Activated effector memory CD4-positive, alpha-beta T cell treated with Interleukin-2 at 50 U/mL for 16 hours (primary cell): ENCODE measurements at places on chromosomes 2 and 18.

GRCh38 chr2:200320344-200320743 lies 13.9 kb downstream of the SPATS2L start:
- no peak for DNase-seq

DNA sequence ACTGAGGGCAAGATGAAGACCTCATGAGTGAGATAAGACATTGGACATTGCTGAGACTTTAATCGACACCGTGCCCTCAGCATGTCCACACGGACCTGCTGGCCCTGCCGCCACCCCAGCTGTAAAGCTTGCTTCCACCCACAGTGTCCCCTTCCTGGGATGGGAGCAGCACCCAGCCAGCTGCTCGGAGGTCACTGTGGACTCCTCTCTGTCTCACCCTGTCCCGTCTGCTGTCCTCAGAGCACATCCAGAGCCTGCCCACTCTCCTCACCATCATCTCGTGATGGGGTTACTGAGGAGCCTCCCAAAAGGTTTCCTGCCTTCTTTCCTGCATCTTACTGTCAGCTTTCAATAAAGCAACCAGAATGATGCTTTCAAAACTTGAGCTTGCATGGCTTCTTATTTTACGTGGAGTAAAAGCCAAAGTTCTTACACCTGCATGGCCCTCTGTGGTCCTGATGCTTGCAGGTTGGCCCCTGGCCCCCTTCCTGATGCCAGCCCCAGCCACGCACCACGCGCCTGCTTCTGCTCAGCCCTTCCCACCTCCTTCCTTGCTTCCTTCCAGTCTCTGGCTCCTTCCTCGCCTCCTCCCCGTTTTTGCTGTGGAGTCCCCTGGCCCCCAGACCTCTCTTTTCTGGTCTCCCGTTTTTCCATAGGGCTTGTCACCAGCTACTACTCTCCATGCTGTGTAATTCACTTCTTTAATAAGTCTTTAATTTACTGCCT lies 67.0 kb downstream of the DGKD start:
- no peak for DNase-seq

- no peak for DNase-seq
These were observed 154.9 kb upstream of the SMIM21 start for GRCh38 chr18:75582406-75582821.

DNA sequence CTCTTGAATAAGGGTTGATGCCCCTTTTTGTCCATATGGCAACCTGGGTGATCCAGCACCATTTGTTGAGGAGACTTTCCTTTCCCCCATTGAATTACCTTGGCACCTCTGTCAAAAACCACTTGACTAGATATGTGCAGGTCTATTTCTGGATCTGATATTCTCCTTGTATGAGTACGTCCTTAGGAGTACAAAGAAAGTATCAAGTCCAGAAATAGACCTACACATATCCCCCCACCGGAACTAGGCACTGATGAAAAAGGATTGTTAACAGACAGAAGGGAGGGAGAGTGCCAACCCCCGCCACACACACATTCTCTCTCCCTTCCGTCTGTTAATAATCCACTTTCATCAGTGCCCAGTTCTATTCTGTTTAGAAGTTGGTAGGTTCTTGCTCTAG lies 225.0 kb downstream of the TMEM163 start:
- DNase-seq, result no peak

DNA sequence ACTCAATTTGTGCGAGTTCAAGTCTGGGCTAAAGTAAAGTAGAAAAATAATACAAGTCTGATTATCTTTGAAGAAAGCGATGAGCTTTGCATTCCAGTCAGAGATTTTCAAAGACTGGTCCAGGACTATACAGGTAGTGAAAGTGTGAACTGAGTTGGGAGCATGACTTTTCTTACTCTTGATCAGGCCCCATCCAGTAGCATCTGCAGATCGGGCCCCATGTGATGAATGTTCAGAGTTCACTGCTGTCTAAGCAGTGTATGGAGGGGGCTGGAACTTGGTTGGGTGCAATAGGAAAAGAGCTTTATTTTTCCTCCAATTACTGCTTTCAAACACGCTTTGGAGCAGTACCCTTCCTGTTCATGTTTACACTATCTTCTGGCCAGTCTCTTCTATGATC lies 747.4 kb upstream of the ID2 start:
- DNase-seq, result no peak

GRCh38 chr2:17627434-17627833 lies 86.9 kb downstream of the VSNL1 start:
- DNase-seq, result no peak

GRCh38 chr18:35653392-35654135 lies 72.0 kb downstream of the GALNT1 start:
- no peak for DNase-seq

DNA sequence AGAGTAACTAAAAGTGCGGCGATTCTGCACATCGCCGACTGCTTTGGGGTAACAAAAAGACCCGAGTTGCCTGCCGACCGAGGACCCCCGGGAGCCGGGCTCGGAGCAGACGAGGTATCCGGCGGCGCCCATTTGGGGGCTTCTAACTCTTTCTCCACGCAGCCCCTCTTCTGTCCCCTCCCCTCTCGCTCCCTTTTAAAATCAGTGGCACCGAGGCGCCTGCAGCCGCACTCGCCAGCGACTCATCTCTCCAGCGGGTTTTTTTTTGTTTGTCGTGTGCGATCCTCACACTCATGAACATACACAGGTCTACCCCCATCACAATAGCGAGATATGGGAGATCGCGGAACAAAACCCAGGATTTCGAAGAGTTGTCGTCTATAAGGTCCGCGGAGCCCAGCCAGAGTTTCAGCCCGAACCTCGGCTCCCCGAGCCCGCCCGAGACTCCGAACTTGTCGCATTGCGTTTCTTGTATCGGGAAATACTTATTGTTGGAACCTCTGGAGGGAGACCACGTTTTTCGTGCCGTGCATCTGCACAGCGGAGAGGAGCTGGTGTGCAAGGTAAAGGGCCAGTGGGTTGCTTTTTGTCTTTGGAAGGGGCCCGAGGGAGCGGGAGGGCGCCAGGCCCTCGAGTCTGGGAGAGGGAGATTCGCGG lies 1.4 kb downstream of the TRIB2 start:
- DNase-seq, result peak; percentile 37

DNA sequence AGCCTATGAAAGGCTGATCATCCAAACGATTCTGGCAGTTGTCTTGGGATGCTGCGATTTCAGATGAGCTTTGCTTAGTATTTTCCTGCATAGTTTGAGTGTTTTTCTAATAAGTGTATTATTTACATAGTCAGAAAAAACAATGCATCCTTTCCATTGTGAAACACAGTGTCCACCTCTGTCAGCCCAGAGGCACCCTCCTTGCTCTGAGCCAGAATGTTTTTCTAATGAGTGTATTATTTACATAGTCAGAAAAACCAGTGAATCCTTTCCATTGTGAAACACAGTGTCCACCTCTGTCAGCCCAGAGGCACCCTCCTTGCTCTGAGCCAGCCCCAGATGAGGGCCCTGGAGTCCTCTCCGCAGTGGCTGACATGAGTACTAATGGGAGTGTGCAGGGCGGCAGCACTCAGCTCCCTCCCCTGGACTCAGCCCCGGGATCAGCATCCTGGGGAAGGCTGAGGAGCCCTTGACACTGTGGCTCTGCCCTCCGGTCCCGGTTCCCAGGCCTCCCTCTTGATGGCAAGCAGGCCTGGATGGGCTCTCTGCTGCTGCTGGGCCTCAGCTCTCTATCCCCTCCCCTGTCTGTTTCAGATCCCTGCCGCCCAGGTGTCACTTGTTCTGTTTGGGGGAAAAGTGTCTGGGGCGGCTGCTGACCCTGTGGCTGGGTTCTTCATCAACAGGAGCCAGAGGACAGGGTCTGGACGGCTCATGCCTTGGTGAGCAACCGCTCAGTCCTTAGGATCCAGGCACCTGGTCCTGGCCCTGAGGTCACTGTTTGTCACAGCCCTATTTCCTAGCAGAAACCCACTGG lies 5.9 kb downstream of the MFSD2B start:
- no peak for DNase-seq

GRCh38 chr2:12741380-12741779 lies 24.6 kb downstream of the TRIB2 start:
- no peak for DNase-seq

- no peak for DNase-seq
These were observed 52.8 kb upstream of the DCC start for GRCh38 chr18:52287151-52287550.

GRCh38 chr2:219569041-219569440 lies 2.3 kb downstream of the OBSL1 start:
- DNase-seq, result no peak

GRCh38 chr2:199982126-199982843 lies 26.9 kb downstream of the MAIP1 start:
- DNase-seq, result no peak
